ENCODE measurements at places on chromosomes 16 and 17. TPM values are rescaled to one million over a fixed set of nuclear protein-coding genes. Genes with fewer than 3 reads are reported as not detected.
A peak's percentile ranks its signal among the peaks of the same experiment; 100 is the strongest.

- no peaks in the 10 kb centered on the region for H3K36me3 ChIP-seq
- H3K27ac ChIP-seq = no peak overlapping the region
- DNase-seq = no peak
- peaks cover 6% of the 10 kb centered on the region for H3K4me1 ChIP-seq
Observed at GRCh38 chr16:58393138-58393504, 850 bp downstream of the GINS3 start.

- H3K36me3 ChIP-seq = no peaks in the 10 kb centered on the region
- no peak for DNase-seq
- H3K4me3 ChIP-seq = no peak overlapping the region
Observed at GRCh38 chr17:16288860-16289571, 64.3 kb downstream of the CENPV start.

The TNP2 gene
- total RNA-seq = not detected

GRCh38 chr17:47190243-47190642 lies 1.1 kb upstream of the CDC27 start:
- no peak overlapping the region for H3K4me3 ChIP-seq
- peaks cover 9% of the 10 kb centered on the region for H3K4me1 ChIP-seq
- no peaks in the 10 kb centered on the region for H3K27me3 ChIP-seq
- no peak for DNase-seq
- H3K36me3 ChIP-seq = no peaks in the 10 kb centered on the region

DNA sequence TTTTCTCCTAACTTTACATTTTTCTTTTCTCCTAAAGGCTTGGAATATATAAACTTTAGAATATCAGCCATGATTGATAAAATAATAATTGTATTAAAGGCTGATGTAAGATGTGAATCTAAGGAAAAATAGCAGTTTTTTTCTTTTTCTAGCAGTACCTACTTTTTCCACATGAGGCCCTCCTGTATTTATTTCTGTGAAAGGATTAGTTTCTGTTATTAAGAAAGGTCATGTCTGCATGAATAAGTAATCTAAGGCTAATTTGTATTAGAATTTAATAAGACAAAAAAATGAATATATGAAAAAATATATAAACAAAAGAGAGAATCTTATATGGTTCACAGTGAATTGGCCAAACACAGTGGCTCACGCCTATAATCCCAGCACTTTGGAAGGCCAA lies 85.3 kb downstream of the STXBP4 start:
- H3K4me3 ChIP-seq = no peak overlapping the region
- no peak overlapping the region for H3K27ac ChIP-seq
- no peaks in the 10 kb centered on the region for H3K36me3 ChIP-seq
- H3K4me1 ChIP-seq = no peaks in the 10 kb centered on the region
- H3K27me3 ChIP-seq = no peaks in the 10 kb centered on the region

DNA sequence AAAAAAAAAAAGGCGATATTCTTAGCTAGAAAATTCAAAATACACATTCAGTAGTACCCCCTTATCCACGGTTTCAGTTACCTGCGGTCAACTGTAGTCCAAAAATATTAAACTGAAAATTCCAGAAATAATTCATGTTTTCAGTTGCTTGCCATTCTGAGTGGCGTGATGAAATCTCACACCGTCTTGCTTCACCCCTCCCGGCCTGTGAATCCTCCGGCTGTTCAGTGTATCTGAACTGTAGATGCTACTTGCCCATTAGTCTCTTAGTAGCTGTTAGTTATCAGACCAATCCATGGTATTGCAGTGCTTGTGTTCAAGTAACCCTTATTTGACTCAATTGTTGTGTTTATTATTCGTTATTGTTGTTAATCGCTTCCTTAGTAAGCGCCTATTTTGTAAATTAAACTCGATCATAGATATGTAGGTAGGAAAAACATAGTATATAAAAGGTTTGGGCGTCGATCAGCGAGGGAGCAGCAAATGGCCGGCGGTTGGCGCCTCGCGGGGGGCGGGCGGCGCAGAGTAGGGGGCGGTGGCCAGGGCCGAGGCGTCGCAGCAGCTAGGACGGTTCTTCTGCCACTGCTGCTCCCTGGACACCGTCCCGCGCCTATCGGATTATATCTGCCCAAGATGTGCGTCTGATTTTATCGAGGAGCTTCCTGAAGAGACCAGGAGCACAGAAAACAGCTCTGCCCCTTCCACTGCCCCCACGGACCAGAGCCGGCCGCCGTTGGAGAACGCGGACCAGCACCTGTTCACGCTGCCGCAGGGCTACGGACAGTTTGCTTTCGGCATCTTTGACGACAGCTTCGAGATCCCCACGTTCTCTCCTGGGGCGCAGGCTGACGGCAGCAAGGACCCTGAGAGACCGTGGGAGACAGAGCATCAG lies 39.8 kb upstream of the AKAP1 start:
- H3K36me3 ChIP-seq = no peaks in the 10 kb centered on the region
- H3K27me3 ChIP-seq = no peaks in the 10 kb centered on the region
- H3K4me3 ChIP-seq = no peak overlapping the region
- no peaks in the 10 kb centered on the region for H3K4me1 ChIP-seq
- no peak for DNase-seq

DNA sequence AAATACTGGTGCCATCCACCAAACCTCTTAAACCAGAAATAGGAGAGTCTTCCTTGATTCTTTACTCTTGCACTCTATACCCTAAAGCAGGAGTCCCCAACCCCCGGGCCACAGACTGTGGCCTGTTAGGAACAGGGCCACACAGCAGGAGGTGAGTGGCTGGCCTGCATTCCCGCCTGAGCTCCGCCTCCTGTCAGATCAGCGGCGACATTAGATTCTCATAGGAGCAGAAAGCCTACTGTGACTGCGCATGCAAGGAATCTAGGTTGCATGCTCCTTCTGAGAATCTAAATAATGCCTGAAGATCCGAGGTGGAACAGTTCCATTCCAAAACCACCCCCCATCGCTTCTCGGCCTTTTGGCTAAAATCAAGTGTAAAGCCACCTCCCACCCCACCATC lies 30.3 kb upstream of the SRCIN1 start:
- H3K4me1 ChIP-seq = peaks cover 6% of the 10 kb centered on the region
- H3K4me3 ChIP-seq = no peak overlapping the region
- DNase-seq = peak; percentile 80
- no peak overlapping the region for H3K27ac ChIP-seq

- H3K36me3 ChIP-seq = no peaks in the 10 kb centered on the region
Observed at GRCh38 chr17:218432-219110, 37.1 kb upstream of the DOC2B start.

The SNF8 gene
- 114 TPM for total RNA-seq

DNA sequence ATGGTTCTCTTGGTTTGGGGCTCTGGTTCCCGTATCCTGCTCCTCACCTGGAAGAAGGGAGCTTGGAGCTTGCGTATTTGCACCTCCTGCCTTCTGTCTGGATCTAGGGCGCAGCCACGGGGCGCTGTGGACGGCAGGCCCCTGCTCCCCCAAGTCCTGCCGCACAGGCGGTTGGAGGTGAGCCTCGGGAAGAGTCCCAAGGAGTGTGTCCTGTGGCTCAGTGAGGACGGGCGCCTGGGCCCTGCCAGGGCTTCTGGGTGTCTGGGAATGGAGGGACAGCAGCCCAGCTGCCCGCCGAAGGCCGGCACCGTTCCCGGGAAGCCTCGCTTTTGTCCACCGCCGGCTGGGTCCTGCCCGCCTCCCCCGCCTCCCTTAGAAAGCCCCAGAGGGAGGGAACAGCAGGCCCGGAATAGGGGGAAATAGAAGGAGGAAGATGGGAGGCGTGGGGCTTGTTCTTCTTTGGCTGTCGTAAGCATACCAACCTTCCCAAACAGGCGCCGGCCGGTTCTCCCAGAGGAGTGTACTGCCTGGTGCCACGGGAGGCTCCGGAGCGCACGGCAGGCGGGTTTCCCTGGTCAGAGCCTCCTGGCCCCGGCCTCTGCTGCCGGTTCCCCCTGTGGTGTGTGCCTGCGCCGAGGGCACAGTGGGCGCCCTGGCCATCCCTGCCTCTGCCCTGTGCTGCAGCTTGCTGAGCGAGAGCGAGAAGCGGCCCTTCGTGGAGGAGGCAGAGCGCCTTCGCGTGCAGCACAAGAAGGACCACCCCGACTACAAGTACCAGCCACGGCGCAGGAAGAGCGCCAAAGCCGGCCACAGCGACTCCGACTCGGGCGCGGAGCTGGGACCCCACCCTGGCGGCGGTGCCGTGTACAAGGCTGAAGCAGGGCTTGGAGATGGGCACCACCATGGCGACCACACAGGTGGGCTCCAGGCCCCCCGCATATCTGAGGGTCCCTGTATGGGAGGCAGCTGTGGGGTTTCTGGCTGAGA lies 1.8 kb downstream of the SOX8 start:
- no peak overlapping the region for H3K27ac ChIP-seq
- no peaks in the 10 kb centered on the region for H3K4me1 ChIP-seq
- peak; percentile 35 for DNase-seq
- peak overlapping the region; percentile 66 for H3K4me3 ChIP-seq
- peaks cover 27% of the 10 kb centered on the region for H3K27me3 ChIP-seq
